ENCODE measurements at places on chromosomes 13 and 19.

DNA sequence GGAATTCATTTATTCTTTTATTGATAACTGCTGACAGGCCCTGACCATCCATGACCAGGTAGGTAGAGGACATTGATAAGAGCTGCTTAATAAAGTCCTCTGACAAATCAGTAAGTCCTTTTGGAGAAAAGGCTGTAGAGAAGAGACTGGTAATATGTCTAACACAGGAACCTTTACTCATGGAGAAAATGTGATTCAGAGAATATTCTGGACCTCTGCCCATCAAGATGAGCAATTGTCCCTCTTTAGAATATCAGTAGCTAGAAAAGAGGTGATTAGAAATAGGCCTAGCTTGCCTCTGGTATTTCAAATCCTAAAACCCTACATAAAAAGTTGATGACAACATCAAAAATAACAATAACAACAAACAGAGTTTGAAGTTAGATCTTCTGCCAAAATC, 642.3 kb downstream of the TBC1D4 start:
- peak; percentile 57 for DNase-seq

GRCh38 chr19:5851302-5851701, at the start of gene FUT3:
Gene FUT3, minus strand, starts transcription at chr19:5851449.
- no peak for DNase-seq

DNA sequence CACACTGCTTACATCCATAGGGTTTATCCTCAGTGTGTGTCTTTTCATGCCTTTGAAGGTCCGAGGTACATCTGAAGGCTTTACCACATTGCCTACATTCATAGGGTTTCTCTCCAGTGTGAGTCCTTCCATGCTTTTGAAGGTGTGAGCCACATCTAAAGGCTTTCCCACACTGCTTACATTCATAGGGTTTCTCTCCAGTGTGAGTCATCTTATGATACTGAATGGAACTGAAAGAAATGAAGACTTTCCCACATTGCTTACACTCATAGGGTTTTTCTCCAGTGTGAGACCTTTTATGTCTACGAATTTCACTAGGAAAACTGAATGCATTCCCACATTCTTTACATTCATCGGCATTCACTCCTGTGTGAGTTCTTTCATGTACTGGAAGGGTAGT, 7.1 kb downstream of the ZNF20 start:
- DNase-seq: peak; percentile 23

- DNase-seq: no peak
Measured at GRCh38 chr13:29489650-29490560, 105.6 kb downstream of the SLC7A1 start.

- DNase-seq: no peak
Measured at GRCh38 chr19:17266589-17266974, 661 bp upstream of the BABAM1 start.

DNA sequence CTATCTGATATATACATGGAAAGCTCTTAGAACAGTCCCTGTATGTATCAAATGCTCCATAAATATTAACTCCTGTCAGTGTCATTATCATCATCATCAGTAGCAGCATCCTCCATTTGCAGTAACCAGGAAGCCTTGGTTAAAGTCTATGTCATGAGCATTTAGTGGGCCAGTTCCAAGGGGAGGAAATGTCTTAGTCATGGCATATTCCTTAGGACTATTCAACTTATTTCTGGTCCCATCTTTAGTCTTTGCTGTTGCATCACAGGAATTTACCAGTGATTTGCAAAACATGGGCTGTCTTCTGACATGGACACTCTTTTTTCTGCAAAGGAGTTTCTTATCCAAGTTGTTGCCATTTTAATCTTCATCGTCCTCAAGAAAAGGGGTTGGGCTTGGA, 98.4 kb downstream of the WDFY2 start:
- peak; percentile 46 for DNase-seq

GRCh38 chr13:35702316-35702715, 225.8 kb upstream of the MAB21L1 start:
- DNase-seq: no peak

GRCh38 chr13:78133511-78133910, 214.9 kb upstream of the EDNRB start:
- no peak for DNase-seq

GRCh38 chr19:51127032-51127431, 2.3 kb downstream of the SIGLEC9 start:
- no peak for DNase-seq

GRCh38 chr13:78659732-78660494, 958 bp upstream of the OBI1 start:
- peak; percentile 22 for DNase-seq

- peak; percentile 80 for DNase-seq
Measured at GRCh38 chr13:45367358-45367757, 26.4 kb upstream of the TPT1 start.

GRCh38 chr19:41174297-41174928, 18.6 kb upstream of the CYP2S1 start:
- no peak for DNase-seq

- peak; percentile 91 for DNase-seq
Measured at GRCh38 chr13:48749144-48749543, 95.4 kb downstream of the CYSLTR2 start.

GRCh38 chr19:1384085-1384462, 367 bp downstream of the NDUFS7 start:
- no peak for DNase-seq

GRCh38 chr13:85298387-85298924, 500.8 kb downstream of the SLITRK6 start:
- no peak for DNase-seq

DNA sequence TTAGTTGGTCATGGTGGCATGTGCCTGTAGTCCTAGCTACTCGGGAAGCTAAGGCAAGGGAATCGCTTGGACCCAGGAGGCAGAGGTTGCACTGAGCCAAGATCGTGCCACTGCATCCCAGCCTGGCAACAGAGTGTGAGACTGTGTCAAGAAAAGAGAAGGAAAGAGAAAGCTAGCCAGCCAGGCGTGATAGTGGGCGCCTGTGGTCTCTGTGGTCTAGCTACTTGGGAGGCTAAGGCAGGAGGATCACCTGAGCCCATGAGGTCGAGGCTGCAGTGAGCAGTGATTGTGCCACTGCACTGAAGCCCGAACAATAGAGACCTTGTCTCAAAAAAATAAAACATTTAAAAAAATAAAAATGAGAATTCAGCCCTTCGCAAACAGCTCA, 33.3 kb downstream of the TIMM13 start:
- no peak for DNase-seq

GRCh38 chr13:99432609-99433542, 68.4 kb upstream of the TM9SF2 start:
- peak; percentile 79 for DNase-seq
